ENCODE measurements at places on chromosomes 2 and 18.
A peak's percentile ranks its signal among the peaks of the same experiment; 100 is the strongest.

- DNase-seq, result no peak
Observed at GRCh38 chr2:41836948-41837347, 210.9 kb upstream of the PKDCC start.

DNA sequence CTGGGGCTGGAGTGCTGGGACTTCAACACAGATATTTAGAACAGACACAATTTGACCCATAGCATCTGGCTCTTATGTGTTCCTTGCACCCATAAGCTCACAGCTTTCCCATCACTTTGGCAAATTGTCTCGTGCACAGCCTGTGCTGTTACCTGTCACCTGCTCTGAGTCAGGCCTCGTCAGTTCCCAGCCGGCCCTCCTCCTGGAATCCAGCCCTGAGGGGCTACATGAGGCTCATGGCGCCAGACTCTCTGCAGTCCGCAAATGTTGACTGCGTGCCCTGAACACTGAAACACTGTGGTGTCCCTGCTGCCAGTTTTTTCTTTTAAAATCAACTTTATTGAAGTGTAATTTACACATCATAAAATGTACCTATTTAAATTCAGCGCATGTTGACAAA, 65.4 kb upstream of the BZW1 start:
- DNase-seq, result no peak

DNA sequence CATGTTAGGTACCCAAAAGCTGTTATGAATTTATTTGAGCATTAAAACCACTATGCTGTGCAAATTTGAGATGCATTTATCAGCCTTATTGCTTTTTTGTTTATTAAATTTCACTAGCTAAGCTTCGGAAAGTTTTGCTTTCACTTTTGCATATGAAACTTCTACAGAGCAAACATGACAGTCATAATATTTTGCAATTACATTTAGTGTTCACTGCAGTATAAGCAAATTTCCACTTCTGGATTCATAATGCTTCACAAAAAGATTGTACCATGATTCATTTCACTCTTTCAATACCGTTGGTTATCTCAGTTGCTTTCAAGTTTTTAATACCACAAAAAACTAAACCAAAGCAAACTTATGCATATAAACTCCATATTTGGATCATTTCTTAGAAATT, 228.7 kb upstream of the SLC8A1 start:
- DNase-seq, result no peak

- DNase-seq, result no peak
Observed at GRCh38 chr18:79723628-79724027, 44.0 kb downstream of the CTDP1 start.

DNA sequence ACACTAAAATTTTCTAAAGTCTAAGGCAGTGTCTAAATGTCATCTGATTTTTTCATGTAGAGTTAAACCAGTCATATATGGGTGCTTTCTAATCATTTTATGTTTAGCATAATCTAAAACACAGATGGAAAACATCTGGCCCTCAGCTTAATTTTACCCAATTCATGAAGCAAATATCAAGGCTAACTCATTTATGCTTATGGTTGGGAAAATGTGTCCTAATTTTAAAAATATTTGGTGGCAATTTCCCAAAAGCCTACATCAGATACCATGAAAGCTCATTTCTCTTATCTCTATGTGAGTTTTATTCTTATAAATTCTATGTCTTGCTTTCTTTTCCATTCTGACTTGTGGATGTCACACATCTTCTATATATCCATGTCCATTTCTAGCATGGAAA, 7.2 kb downstream of the SP5 start:
- DNase-seq, result no peak

DNA sequence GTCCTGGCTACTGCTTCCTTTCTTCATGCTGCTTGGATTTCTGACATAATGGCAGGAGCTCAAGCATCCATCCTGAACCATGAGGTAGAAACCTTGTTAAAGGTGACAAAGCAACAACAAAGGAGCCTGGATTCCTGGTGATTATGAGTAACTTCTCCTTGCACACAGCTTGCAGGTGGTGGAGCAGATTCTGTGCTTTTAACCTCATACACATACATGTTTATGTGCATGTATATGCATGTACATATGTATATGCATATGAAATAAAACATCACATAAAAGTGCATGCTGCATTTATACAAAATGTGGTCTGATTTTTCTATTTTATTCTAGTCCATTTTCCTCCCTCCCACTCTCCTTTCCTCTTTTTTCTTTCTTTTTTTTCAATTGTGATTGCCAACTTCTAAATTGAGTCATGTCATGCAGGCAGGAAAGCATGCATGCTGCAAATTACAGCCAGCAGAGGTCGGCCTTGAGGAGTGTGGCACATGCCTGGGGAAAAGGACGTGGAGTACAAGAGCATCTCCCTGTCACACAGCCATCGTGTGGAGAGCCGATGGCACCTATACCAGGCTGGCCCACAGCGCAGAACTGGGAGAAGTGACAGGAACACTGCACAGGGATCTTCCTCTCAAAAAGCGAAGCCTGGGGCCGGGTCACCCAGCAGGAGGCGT, 17.9 kb downstream of the LCT start:
- no peak for DNase-seq

- no peak for DNase-seq
Observed at GRCh38 chr18:54776282-54776977, 51.8 kb upstream of the RAB27B start.

- DNase-seq, result no peak
Observed at GRCh38 chr2:197801033-197801432, 3.4 kb upstream of the PLCL1 start.

DNA sequence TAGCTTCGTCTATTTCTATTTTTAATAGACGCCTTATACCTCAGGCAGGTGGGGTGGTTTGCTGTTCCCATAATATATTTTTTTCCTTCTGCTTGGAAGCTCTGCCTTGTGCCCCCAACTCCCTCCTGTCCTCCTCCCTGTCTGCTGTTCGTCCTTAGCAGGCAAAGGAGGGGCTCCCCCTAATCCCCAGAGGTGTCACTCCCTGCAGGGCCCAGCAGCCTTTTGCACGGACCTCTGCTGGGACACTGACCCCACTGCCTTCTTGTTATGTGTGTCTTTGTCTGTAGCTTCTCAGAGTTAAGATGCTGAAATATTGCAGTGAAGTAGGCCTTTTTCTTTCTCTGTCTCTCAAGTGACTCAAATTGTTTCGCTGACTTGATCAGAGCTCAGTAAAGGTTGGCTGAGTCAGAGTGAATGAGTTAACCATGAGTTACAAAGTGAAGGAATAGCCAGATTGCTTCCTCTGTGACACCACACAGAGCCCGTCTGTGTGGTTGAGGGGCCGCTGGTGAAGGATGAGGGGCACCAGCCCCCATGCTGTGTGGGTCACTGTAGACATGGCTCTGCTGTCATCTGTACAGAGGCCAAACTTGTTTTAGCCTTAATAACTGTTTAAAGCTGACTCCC, 47.7 kb downstream of the PRKCE start:
- DNase-seq, result no peak

- DNase-seq, result no peak
Observed at GRCh38 chr2:71618327-71619113, 165.2 kb downstream of the DYSF start.

DNA sequence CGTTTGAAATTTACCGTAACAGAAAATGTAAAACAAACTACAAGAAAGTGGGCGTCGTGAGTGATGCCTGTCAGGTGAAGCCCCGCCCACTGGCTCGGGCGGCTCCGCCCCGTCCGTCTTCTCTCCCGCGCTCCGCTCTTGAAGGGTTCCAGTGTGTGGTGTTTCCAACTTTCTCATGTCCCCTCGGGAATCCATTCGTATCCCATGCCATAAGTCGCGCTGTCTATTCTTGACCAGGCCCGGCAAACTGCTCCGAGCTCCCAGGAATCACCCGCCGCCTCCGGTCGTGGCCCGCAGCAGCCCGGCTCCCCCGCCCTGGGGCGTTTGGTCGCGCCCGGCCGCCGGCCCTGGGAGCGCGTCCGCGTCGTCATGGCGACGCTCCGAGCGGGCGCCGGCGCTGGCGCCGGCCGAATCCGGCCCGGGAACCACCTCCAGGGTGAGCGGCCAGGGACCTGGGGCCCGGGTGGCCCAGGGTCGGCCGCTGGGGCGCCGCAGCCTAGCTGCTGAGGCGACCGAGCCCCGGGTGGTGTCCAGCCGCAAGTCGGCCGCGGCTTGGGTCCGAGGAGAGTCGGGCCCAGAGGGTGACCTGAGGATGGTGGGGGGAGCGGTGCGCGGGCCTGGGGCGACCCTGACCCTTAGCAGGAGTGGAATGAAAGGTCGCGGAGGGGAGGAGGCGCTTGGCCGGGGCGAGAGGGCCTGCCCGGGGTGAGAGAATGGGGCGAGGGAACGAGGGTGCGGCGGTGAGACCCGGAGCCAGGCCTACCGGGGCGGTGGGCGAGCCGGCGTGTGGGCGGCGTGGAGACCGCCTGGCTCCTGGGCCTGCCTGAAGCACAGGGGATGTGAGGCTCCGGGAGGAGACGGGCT, at the start of gene CFAP221:
TSS of gene CFAP221 (plus strand) at position 375 of the 864 bp plus-strand sequence. CDS start 1,683 bp downstream, outside the sequence.
- DNase-seq, result no peak

DNA sequence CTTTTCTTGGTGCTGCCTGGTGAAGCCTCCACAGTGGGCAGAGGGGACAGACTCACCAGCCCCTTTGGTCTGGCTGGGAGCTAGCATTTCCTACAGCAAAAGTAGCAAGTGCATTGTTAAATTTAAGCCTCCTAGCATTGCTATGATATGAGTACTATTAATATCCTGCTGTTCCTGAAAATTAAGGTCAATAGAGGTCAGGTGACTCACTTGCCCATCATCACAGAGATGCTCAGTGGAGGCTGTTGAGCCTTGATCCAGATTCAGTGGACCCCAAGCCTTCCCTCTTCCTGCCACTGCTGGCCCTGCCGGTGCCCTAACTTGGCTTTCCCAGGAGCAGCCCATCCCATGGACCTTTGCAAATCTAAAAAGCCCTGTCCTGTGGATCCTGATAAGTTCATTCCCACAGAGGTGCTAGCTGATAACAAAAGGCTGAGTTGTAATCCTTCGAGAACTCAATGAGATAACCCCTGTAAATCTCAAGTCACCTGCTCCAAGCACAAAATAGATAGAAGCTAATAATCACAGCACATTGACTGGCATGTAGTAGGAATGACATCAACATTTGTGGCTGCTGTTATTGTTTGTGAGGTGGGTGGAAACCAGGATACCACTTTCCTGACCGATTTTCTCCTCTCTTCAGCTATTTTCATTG, 84.4 kb downstream of the THNSL2 start:
- no peak for DNase-seq

- DNase-seq, result no peak
Observed at GRCh38 chr18:50372743-50373142, 2.1 kb upstream of the SKA1 start.

DNA sequence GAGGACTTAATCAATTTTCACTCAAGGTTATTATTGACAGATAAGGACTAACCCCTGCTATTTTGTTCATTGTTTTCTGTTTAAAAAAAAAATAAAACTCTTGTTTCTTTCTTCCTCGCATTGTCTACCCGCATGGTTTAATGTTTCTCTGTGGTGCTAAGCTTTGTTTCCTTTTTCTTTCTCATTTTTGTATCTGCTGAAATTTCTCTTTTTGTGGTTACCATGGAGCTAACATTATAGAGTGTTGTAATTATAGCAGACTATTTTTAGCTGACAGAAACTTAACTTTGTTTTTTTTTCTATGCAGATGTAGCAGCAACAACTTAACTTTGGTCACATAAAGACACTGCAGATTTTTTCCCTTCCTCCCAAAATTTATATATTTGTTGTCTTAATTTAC, 43.1 kb upstream of the CHN1 start:
- DNase-seq, result no peak

GRCh38 chr2:196099916-196100315, 31.3 kb upstream of the DNAH7 start:
- DNase-seq, result no peak

DNA sequence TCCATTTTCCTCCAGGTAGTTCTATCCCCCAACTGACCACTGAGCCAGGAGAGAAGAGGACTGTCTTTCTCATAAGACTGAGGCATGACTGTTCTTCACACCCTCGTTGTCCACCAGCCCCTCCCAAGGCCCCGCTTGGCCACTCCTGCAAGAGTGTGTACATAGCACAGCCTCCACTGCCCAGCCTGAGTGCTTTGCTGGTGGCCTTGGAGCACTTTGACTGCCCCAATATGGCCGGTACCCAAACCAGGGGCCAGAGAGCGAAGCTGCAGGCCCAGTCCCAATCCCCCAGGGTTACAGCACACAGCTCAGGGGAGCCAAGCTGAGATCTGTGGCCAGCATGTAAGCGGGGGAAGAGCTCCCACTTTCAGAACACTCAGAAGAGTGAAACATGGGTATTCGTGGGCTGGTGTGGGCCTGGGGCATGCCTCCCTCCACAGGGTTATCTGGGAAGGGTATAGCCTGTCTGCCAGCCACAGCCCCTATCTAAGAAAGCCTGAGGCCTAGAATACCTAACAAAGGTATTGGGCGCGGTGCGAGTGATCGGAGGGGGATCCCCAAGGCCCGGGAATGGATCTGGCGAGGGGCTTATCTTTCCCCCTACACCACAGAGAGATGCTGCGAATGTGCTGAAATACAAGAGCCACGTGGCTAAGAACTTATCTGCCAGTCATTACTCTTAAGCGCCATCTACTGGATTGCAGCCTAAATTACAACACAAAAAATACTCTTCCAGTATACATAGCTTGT, 163.8 kb downstream of the WDPCP start:
- DNase-seq, result no peak

- no peak for DNase-seq
Observed at GRCh38 chr2:36351291-36351690, 4.3 kb upstream of the CRIM1 start.

DNA sequence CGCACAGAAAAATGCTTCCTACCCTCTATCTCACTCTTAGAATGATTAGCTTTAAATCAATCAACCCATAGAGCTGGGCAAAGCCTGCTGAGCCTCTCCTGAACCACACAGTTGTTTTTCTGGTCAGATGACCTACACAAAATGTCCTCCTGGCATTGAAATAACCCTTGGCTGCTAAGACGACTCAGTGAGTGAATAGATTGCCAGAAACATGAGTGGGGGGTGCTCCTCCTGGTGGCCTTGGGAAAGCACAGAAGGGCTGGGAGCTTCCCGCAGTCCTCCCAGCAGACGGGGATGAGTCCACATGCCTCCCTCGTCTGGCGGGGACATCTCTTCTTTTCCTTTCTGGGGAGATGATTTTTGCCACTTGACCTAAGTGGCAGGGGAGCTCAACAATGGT, 14.9 kb downstream of the MAL start:
- peak; percentile 7 for DNase-seq

DNA sequence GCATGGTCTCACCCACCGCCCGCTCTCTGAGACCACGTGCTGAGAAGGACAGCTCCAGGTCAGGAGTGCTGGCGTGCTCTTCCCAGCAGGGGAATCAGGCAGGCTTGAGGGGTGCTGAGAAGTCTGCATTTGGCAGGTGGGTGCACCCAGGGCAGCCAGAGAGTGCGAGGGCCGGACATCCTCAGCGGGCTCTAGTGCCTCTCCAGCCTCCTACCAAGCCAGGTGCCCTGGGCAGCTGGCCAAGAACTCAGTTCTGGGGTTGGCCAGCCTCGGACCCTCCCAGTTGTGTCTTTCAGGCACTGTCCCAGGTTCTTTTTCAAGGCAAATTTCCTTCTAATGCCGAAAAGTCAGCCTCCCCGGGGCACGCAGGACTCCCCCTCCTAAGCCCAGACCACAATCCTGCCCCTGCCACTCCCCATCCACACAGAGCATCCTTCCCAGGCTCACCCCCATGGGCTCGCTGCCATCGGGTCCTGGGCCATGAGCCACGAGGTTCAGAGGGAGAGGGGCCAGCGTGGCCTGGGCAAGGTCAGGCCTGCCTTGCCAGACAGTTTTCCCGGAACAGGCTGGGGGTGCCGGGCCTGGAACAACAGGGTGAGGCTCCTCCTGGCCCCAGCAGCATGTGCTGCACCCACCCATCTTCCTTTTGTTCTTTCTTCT, 52.2 kb upstream of the GPC1 start:
- peak; percentile 34 for DNase-seq

Measured in Right ventricle myocardium inferior (tissue), 1 donor.